Stimulated activated CD8-positive, alpha-beta memory T cell treated with anti-CD3 and anti-CD28 coated beads, Interleukin-15, amount 100 ng/mL, for 4 hours (primary cell): ENCODE measurements at places on chromosomes 16 and 17.
A peak's percentile ranks its signal among the peaks of the same experiment; 100 is the strongest.

DNA sequence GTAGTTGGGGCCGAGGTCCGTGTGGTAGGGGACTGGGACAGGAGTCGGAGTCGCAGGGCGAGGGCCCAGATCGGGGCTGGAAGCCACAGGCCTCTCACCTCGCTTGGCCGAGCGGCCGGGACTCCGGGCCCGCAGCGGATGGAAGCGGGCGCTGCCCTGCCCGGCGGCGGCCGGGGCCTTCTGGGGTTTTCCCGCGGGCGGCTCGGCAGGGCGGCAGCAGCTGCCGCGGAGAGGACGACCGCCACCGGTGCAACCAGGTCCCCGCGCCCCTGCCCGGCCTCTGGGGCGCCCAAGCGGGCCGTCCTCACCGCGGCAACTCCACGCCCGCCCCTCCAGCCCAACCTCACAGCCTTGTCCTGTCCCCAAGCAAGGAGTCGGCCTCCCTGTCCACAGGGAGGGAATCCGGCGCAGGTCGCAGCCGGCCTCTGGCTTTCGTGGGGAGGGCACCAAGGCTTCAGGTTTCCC lies 15.6 kb upstream of the UTP6 start:
- no peak for DNase-seq

GRCh38 chr17:35046740-35047283 lies 16.7 kb downstream of the RFFL start:
- peak; percentile 50 for DNase-seq

DNA sequence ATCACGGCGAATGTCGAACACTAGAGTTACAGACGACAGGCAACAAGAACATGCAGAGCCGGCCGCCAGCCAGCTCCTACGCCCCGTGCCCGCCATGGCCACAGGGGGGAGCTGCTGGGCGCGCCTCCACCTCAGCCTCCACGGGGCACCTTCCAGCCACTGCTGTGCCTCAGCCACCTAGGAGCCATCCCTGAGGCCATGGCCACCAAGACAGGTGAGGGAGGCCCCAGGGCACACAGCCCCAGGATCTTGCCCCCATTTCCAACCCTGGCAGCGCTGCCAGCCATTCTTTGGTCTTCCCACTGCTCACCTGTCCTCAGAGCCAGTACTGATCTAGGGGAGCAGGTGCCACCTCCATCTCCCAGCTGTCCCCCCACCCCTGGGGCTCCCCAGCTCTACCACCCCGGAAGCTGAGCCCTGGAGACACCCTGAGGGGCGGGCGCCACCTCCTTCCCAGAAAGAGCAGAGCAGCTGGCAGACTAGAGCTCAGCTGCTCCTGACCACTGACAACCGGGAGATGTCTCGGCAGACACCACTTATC lies 11.8 kb downstream of the GNPTG start:
- DNase-seq: no peak

- DNase-seq: no peak
These were observed 25.0 kb downstream of the MPRIP start for GRCh38 chr17:17067257-17067656.

DNA sequence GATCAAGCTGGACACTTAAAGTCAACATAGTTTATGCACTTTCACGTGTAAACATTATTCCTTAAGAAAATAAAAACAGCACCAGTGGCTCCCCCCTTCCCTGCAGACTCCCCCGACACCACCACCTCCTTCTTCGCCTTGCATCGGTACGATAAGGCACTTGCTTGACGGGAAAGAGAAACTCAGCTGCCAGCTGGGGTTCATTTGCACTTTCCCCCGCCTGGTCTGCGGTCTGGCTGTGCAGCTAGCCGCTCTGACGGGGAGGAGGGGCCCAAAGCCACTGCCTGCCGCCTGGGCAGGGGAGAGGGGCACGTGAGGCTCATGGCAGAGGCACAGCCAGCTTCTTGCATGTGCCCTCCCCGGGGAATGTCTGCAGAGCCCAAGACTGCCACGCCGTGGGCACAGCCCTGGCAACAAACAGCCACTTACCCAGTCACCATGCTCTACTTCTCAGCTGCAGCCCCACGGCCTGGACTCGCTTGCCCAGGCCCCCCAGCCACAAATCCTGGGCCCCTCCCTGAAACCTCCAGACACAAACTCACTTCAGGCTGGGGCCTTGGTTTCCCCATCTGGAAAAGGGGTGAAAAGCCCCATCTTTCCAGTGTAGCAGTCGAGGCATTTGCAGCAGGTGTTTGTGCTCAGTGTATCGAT lies 16.5 kb upstream of the PRM1 start:
- DNase-seq: peak; percentile 41

GRCh38 chr16:3023415-3023668 lies 400 bp downstream of the HCFC1R1 start:
- DNase-seq: no peak

DNA sequence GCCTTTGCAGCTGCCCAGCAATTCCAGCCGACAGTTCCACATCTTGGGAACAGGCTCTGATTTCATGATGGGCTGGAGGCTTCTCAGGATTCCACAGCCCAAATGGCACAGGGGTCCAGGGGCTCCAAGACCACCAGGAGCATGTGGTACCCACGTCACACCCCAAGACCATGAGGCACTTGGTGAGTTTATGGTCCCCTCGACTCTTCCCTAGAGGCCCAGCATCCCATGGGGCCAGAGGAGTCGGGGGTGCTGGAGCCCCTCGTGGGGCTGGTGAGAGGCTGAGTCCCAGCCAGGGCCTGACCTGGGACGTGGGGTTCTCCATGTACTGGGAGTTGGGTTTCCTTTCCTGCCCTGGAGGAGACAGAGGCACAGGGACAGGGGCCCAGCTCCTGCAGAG lies 10.1 kb upstream of the KRTAP17-1 start:
- DNase-seq: no peak

- no peak for DNase-seq
These were observed 132.5 kb downstream of the CNTNAP4 start for GRCh38 chr16:76409706-76410105.

GRCh38 chr17:57341611-57342540 lies 85.6 kb downstream of the MSI2 start:
- no peak for DNase-seq

GRCh38 chr17:37194208-37194607 lies 181.6 kb upstream of the C17orf78 start:
- no peak for DNase-seq

DNA sequence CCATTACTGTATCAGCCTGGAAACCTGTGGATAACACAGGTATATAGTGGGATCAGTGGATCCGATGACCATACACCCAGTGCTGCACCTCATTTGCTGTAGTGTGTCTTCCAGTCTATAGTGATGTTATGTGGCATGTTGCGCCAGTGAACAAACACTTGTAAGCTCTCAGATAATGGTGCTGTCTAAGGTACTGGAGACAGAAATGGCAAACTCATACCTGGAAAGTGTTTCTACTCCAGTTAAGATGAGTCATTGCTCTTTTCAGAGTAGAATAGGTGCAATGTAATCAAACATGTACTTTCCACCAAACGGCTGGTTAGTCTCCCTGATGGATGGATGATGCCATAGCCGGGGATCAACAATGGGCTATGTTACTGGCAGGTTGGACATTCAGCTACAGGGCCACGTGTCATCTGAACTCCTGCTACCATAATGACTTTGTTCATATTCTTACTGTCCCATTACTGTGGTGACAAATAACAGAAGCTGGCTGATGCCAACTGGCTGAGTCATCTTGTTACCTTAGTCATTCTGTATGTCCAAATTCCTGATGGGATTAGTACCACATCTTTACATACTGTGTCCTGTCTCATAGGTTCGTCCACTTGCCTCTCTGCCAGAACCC lies 6.3 kb downstream of the CCL11 start:
- no peak for DNase-seq

DNA sequence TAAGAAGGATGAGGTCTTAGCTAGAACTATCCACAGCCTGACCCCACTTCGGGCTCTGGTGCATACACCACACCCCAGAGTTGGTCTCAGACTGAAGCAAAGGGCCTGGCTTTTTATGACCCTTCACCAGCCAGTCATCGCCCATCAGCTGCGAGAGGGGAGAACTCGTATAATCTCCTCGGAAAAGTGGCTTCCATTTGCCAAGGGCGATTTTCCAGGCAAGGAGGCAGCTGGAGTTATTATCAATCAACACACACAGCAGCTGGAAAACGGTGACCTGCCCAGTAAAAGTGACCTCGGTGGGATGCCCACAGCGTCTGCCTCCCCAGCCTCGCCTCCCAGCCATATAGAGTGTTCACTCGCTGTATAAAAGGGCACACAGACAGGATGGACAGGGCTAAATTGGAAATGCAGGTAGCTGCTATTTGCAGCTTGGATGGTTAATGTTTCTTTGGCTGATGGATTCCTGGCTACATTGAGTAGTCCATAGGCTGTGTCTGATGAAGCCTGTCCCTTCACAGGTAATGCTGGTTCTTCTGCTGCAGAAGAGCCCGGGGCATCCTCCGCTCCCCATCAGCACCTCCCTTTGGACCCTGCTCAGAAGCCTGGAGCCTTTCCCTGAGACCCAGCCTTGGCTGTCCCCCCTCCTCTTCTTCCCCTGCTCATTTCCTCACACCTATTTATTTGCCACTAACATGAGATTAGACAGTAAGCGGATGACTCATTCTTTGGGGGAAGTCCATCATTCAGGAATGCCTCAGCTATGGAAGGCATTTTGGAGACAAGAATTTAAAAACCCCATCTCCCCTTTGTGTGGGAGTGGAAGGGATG lies 45.7 kb downstream of the TMEM186 start:
- DNase-seq: no peak

DNA sequence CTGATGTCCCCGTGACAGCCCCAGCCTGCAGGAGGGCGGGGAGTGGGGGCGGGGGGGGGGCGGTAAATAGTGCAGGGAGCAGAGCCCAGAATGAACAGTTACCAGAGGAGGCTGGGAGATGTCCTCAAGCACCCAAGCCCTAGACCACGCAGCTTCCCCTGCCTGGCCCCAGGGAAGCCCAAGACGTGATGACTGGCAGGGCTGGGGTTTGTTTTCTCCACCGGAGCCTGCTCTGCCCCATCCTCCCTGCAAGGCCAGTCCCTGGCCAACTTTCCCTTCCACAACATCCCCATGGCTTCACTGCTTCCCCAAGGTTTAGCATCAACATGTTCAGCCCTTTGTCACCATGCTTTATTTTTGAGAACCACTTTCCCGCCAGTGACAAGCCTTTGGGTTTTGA lies 1.4 kb upstream of the BEAN1 start:
- no peak for DNase-seq

GRCh38 chr16:27894386-27894785 lies 169.1 kb downstream of the GSG1L start:
- DNase-seq: no peak

DNA sequence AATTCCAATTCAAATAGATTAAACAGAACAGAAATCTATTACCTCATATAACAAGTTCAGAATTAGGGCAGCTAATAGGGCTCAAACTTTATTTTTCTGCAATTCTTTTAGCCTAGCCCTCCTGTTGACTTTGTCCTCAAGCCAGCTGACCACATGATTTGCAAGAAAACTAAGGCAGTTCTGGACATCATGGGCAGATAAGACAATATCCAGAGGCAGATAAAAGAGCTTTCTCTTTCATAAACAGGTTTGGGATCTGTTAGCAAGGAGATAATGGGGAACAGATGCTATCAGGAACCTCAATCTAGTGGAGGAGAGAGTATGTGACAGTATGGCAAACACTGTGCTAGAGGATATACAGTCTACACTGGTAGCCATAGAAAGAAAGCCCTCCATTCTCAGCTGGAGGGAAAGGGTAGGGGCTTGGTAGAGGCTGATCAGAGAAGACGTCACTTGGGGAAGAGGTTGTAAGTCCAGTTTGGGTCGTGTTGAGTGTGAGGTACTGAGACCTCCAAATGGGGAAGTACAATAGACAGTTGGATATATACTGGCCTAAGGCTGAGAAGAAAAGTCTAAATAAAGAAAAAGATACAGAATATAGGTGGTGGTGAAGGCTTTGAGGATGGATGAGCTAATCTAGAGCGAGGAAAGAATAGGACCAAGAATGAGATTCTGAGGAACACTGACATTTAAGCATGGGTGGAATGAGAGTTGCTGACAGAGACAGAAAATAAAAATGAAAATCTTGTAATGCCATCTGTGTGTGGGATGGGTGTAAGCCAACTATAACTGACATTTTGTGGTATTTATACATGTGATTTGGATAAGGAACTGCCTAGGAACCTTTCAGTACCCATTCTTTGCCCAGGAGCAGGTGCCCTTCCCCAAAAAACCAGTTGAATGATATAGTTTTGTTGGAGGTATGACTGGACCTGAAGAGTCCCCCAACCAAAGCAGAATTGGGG lies 67.4 kb downstream of the CYB561 start:
- DNase-seq: no peak

DNA sequence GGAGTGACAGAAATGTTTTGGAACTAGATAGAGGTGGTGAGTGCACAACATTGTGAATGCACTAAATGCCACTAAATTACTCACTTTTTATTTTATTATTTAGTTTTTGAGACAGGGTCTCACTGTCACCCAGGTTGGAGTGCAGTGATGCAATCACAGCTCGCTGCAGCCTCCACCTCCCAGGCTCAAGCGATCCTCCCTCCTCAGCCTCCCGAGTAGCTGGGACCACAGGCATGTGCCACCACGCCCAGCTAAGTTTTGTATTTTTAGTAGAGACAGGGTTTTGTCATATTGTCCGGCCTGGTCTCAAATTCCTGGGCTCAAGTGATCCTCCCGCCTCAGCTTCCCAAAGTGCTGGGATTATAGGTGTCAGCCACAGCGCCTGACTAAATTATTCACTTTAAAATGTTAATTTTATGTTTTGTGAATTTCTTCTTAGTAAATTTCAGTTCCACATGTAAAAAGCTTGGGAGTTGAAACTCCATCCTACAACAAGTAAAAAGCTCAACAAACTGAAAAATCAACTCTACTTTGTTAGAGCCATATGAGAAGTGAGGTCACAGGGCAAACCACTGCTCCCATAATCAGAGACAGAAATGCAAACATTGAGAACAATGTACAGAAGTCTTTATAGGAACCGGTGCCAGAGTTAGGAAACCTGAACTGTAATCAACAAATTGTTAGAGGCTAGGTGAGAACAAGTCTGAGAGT lies 13.8 kb upstream of the SLC5A10 start:
- DNase-seq: no peak

DNA sequence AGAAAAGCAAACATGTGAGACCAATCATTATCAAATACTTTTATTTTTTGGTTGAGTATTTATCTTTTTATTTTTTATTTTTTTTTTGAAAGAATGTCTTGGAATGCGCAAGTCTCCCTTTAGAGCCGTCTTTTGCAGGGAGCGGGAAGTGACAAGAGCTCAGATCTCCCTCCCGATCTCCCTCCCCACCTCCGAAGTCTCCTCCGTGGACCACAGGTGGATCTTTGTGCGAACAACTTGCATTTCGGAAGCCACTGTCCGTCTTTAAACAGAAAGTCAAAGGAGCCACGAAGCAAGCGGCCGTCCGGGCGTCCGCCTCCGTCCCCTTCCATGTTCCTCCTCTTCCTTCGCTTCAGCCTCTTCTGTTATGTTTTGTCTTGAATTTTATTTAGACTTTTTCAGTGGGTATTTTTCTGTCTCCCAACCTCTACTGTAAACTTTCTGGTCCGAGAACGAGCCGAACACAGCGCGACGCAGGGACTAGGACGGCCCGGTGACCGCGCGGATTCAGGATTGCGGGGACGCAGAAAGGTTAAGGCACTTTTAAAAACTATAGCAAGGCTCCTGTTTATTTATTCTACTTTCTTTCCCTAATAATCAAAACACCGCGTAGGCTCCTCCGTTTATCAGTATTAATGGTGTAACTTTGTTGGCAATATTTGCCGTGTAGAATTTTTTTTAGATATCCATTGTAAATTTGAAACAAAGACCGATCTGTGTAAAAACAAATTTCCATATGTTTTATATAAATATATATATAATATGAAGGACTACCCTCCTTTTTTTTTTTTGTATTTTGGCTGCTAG lies 3.3 kb downstream of the FOXF1 start:
- DNase-seq: no peak
